CD8-positive, alpha-beta memory T cell (primary cell): ENCODE measurements at places on chromosomes 11 and 22.

GRCh38 chr11:114187173-114187572, 109.0 kb upstream of the NNMT start:
- DNase-seq: no peak

DNA sequence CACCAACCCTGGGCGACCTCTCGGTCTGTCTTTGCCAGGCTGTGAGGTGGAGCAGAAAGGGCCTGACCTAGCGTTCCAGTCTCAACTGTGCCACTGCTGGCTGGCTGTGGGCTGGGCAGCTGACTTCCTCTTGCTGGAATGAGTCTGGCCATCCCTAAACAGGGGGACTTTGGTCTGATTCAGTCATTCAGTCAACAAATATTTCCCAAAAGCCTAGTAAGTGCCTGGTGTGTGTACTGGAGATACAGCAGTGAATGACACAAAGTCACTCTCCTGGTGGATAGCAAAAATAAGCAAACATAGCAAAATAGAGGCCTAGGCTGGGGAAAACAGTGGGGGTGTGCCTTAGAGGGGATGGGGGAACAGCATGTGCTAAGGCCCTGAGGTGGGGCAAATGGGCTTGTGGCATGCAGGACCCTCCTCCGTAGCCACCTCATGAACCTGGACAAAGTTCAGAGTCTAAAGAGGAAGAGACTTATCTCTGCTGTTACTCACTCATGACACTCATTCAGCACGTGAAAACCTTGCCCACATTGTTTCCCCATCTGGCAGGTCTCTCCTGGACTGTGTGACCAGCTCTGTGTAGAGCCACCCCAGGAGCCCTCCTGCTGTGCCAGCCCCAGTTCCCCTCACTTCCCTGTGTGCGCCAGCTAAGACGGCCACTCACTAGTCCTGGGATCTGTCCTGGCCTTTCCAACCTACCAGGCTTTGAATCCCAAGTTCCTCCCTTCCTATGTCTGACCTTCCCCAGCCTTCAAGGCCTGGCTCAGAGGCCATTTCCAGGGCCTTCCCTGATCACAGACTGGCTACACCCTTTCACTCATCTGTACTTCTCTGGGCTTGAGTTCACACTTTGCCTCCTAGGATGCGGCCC, 4.7 kb downstream of the GUCD1 start:
- no peak for DNase-seq

DNA sequence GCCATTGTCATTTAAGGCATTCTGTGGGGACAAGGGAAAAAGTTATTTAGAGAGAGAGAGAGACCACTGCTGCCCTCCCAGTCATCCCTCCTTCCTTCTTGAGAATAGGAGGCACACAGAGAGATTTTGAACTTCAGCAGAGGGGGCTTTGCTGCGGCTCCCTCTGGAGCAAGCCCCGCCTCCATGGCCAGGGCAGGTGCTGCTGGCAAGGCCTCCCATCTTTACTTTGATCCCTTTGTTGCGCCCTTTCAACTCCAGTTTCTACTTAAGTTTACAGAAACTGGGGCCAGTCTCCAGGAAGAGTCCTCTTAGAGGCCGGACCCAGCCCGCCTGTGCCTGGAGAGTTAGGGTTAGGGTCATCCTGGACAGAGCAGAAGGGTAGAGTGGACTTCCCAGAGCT, 4.4 kb downstream of the OR8B8 start:
- no peak for DNase-seq

DNA sequence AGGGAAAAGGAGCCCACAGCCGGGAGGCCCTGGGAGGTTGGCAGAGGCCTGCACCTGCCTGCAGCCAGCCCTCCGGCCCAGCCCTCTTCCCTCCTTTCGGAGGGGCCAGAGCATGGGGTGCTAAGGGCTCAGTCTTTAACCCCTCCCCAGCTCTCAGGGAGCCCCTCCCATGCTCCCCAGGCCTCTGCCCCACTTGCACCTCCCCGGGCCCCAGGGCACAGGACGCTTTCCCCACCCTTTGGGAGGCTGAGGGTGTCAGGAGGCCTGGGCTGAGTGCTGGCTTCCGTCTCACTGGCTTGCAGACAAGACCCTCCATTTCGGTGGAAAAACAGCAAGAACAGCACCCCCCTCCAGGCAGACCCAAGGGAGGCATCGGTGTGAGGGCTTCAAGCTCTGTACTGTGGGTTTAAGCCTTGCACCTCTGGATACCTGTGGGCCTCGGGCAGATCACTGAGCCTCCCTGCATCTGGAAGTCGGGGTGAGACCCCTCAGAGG, 7.3 kb downstream of the ASCL2 start:
- no peak for DNase-seq

DNA sequence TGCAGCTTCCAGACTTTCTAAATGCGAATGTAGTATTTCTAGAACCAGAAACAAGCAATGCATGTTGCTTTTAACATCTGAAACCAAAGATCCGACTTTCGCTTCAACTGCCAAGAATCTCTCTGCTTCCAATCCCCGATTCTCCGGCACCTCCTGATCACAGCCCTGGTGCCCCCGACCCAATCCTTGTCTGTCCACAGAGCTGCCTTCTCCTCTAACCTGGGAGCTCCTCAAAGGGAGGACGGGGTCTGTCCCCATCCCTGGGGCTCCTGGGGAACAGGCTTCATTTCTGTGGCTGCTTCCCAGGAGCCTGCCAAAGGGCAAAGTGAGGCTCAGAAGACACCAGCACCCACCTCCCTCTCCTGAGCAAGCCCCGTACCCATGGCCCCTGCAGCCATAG, 521 bp downstream of the ALDH3B2 start:
- no peak for DNase-seq

DNA sequence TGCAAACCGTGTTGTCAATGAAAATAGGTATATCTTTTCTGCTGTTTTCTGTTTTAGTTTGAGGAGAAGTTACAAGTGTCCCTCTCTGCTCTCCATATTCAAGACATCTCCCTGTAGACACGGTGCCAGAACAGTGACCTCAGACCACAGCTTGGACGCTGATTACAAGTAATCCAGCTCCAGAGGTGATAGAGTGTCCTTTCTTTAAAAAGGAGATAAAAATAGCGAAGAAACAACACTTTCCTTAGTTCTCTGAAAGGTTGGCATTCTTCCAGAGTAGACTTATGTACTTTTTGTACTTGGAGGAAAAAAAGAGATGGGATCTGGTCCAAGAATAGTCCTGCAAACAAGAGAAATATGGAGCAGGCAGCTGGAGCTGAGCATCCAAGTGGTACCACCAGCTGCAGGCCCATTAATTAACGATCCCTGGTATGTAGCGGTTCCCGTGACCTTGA, 43.0 kb upstream of the WT1 start:
- no peak for DNase-seq

DNA sequence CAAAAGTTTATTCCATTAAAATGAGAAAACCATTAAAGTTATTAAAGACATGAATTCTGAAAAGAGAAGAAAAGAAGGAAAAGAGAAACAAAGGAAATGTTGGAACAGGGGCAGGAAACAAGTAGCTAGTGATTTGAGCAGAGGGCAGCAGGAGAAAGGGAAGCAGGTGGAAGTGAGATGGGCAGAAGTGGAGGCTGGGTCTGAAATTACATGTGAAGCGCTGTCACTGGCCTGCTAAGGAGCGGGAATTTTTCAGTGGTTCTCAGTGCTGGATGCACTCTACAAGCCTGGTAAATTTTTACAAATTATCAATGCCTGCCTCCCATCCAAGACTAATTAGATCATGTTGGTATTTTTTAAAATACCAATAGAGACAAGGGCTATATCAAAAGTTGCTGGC, 48.4 kb downstream of the NOX4 start:
- no peak for DNase-seq

- no peak for DNase-seq
Observed at GRCh38 chr11:66341502-66342126, 3.3 kb downstream of the BRMS1 start.

DNA sequence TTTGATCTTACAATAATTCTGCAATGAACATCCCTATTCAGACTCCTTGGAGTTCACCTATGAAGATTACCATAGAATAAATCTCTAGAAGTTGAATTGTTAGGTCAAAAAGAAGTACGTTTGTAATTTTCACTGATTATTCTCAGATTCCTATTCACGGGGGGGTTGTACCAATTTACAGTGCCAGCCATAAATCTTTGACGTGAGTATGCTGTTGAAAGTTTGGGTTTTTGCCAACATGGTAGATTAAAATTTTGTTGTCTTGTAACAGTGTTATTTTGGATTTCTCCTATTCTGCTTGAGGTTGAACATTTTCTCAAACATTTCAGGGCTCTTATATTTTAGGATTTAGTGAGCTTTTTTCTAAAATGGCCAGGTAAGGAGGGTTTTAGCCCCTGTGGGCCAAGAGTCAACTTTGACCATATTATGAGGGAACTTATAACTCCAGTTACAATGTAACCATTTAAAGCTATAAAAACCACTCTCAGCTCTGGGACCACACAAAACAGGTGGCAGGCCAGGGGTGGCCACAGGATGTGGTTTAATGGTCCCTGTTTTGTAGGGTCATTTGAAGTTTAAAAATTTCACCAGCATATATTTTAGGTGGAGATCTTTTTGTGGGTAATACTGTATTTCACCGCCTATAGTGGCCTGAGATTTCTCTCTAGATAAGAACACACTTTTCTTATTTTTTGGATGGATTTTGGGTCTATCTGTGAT, 25.8 kb downstream of the GGTLC2 start:
- no peak for DNase-seq

DNA sequence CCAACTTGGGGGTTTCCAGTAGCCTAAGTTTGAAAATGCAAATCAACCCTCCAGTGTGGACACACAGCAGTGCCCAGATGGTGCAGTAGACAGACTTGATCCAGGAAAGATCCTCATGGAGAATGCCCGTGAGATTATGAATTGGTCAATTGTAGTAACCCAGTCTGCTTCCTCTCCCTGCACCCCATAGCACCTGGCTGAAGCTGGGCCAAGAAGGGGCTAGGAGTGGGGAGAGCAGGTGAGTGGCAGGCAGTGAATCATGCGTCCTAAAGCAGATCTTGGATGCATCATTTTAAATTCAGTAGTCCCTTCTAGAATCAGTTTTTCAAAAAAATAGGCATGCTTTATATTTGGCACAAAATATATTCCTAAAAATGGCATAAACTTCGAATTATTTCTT, 52.2 kb downstream of the CYB5R2 start:
- DNase-seq: no peak

DNA sequence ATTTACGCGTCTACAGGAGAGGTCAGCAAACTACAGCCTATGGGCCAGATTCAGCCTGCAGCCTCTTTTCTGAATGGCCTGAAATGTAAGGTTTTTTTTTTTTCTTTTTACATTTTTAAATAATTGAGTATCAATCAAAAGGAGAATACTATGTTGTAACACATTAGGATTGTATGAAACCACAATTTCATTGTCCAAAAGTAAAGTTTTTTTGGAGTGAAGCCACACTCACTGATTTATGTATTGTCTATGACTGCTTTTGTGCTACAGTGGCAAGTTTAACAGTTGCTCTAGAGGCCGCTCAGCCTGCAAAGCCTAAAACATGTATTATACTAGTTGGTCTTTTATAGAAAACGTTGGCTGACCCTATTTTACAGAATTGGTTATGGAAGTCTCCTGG, 923.2 kb downstream of the NTM start:
- DNase-seq: no peak

- no peak for DNase-seq
Observed at GRCh38 chr11:12556788-12557384, 117.3 kb upstream of the TEAD1 start.

DNA sequence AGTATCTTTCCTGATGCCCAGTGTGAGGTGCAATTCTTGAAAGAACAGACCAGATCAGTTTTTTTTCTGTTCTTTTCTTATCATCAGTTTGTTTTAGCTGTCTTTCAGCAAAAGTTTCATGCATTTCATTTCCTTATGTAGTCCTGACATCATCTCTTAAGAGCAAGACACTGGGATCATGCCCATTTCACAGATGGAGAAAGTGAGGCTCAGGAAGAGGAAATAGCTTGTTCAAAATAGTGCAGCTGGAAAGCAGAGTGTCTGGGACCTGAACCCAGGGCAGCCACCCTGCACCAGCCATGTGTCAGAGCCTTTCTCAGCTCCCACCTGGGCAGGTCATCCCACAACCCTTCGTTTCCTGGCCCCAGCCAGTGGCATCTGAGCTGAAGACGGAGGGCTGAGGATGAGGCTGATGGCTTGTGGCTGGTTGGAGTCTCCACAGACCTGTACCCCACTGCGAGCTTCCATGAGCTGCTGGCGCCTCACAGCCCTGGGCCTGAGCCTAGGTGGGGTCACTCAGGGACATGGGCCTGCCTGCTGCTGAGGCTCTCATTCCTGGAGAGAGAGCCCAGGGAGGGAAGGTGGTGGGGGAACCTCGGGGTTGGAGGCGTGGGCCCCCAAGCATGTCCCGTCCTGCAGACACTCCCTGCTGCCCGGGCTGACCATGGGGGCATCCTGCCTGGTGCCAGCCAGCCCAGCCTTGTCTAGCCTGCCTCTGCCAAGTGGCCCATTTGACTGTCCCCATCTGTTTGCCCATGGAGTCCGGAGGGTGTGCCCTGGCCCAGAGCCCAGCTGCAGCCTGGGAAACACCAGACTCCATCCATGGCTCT, 61.8 kb downstream of the SMIM38 start:
- DNase-seq: no peak

- DNase-seq: no peak
Observed at GRCh38 chr11:30314625-30315024, 8.3 kb upstream of the ARL14EP start.

- no peak for DNase-seq
Observed at GRCh38 chr11:132427611-132428010, 1057.2 kb downstream of the NTM start.

- DNase-seq: no peak
Observed at GRCh38 chr11:75303544-75304224, 47.8 kb downstream of the ARRB1 start.

DNA sequence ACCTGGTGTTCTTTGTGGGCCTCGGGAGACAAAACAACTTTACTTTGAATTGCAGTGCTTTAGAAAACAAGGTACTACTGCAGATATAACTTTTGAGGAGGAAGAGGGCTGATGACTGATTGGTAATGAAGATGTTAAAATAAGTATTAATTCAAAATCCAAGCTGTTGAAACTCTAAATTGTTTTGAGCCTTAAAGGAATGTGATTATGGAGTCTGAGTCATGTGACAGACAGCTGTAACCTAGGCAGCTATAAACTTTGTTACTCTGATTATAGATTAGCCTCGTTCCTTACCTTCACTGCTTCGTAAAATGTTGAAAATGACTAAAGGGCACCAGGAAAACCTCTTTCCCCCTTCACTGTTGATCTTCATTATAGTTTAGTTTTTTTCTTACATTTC, 43.4 kb downstream of the MS4A2 start:
- DNase-seq: no peak

DNA sequence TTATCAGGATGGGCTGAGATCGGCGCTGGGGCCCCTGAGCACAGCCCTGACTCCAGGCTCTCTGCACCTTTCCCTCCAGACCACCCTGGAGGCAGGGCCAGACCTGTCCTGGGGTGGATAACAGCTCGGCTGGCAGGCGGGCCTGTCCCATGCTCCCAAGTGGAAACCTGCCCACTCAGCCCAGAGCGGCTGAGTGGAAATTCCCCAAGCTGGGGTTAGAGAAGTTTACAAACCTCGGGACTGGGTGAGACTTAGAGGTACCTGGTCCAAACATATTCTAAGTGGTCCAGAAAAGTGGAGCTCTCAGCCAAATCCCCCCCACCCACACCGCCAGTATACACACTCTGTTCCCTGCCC, 4.8 kb upstream of the FXYD2 start:
- no peak for DNase-seq

- DNase-seq: no peak
Observed at GRCh38 chr11:62169935-62170334, 20.1 kb upstream of the SCGB1D1 start.
